ENCODE measurements at places on chromosomes 6 and 20. TPM values are rescaled to one million over a fixed set of nuclear protein-coding genes. Genes with fewer than 3 reads are reported as not detected.

DNA sequence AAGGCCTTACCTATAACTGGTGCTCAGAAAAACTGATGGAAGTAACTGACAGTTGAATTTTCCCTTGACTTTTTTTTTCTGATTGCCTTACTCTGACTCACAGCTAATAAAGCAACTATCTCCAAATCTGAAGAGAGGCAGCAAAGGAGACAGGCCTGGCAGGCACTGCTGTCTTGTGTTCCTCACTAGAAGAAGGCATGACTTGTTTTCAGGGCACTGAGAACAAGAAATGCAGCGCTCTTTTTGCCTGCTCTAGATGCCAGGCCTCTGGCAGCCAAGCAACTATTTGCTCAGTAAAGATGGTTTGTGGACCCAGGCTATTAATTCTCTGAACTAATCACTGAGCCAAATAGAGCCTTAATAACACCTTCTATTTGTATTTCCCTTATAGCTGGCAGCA, 155.1 kb downstream of the PRDM13 start:
- no peak for DNase-seq

Gene APOBEC2
- polyA plus RNA-seq, result 2.4 TPM

Gene USP49
- 5.9 TPM for polyA plus RNA-seq

DNA sequence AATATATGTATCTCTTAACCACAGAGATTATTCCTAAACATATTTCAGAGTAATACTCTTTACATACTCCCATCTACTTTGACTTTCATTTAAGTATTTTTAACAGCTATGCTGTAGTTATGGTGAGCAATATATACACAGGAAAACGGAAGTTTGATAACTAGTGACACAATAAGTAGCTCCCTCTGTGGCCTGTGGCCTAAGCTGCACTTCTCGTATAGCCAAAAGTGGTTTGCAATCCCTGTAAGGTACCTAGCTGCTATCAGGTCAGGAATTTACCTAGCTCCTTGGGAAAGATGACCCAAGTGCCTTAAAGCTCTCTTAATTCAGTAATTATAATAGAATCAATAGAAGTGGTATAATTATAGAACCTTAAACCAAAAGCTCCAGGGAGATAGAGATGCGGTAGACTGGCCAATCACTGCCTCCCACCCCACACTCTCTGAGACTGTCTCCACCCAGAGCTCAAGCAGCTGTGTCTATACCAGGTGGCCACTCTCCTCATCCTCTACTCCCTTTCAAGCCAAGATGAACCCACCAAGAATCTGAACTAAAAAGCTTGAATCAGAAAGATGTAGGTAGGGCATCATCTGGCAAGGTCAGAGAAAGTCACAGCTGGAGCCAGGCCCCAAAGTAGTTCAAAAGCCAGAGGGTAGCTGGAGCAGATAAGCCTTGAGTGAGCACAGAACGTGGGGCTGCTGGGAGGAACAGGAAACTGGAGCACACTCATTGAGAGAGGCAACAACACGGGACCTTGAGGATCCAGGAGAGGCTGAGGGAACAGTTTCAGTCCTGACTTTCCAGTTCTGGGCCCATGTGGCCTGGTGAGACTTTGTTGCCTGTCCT, 84.9 kb upstream of the ASF1A start:
- DNase-seq, result no peak

GRCh38 chr6:34531580-34532201, 24.4 kb downstream of the SPDEF start:
- DNase-seq, result peak; percentile 93

Gene CD24
- 1,373 TPM for polyA plus RNA-seq

DNA sequence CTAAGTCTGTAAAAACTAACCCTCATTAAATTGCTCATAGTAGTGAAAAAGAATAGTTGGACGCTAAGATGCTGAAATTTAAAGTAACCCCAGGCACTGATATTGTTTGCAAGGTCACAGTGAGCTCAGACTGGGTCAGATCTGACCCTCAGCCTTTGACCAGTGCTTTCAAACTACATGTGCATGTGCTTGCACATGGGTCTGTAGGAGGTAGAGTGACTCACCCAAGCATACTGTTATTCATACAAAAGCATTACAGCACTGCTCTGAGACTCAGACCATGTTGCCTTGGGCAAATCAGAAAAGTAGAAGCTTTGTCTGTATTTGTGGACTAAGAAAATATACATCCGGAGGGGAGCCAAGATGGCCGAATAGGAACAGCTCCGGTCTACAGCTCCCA, 326.4 kb upstream of the MARCKS start:
- DNase-seq, result no peak

Gene PCK1
- polyA plus RNA-seq, result not detected

DNA sequence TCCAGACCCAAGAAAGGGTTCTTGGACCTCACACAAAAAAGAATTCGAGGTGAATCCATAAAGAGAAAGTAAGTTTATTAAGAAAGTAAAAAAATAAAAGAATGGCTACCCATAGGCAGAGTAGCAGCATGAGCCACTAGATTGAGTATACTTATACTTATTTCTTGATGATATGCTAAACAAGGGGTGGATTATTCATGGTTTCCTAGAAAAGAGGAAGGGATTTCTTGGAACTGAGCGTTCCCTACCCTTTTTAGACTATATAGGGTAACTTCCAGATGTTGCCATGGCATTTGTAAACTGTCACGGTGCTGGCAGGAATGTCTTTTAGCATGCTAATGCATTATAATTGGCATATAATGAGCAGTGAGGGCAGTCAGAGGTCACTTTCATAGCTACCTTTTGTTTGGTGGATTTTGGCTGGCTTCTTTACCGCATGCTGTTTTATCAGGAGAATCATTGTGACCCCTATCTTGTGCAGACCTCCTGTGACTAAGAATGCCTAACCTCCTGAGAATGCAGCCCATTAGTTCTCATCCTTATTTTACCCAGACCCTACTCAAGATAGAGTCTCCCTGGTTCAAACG, 44.3 kb downstream of the TENT5A start:
- peak; percentile 82 for DNase-seq
